ENCODE measurements at places on chromosomes 12 and 14. TPM values are rescaled to one million over a fixed set of nuclear protein-coding genes. Genes with fewer than 3 reads are reported as not detected.
A peak's percentile ranks its signal among the peaks of the same experiment; 100 is the strongest.

Gene SLC7A7
- total RNA-seq = 23.5 TPM

Gene WIF1
- not detected for total RNA-seq

DNA sequence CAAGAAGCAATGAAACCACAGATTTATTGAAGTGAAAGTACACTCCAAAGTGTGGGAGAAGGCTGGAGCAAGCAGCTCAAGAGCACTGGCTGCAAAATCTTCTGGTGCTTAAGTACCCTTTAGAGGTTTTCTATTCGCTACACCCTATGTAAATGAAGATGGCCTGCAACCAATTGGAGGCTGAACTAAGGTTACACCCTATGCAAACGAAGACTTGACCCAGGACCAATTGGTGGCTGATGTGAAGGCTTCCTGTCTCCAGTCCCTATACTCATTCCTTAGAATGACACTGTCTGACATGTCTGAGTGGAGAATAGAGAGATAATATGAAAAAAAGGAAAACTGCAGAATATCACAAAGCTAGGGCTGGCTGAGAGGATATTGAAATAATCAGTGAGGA lies 57.2 kb downstream of the ALG10B start:
- DNase-seq = no peak

DNA sequence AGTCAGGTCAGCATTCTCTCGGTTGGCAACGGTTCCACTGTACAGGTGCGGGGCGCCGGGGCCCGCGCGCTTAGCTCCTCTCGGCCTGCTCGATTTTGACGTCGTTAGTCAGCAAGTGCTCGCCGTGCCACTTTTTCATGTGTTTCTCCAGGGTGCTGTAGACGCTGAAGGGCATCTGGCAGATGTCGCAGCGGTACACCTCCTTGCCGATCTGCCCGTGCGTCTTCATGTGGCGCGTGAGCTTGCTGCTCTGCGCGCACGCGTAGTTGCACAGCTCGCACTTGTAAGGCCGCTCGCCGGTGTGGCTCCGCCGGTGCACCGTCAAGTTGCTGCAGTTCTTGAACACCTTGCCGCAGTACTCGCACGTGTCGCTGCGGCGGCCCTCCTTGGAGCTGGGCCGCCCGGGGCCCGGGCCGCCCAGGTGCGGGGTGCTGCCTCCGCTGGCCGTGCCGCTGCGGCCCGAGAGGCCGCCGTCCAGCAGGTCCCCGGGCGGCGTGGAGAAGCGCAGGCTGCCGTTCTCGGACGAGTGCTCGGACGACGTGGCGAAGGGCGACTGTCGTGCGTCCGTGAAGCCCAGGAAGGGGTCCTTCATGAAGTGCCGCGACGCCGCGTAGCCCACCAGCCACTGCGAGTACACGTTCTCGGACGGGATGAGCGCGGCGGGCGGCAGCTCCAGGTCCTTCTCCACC lies 97.8 kb downstream of the BCL11B start:
- DNase-seq = peak; percentile 44

Gene CELA1
- not detected for total RNA-seq

GRCh38 chr12:54373649-54374561 lies 9.6 kb upstream of the GPR84 start:
- no peak for DNase-seq

Gene PTCSC3
- total RNA-seq = not detected

GRCh38 chr12:14256555-14257169 lies 108.8 kb upstream of the ATF7IP start:
- peak; percentile 90 for DNase-seq

- DNase-seq = no peak
These were observed 569.9 kb downstream of the DIO2 start for GRCh38 chr14:79641371-79641770.

GRCh38 chr14:36022765-36023410 lies 153.6 kb downstream of the PTCSC3 start:
- DNase-seq = no peak

- no peak for DNase-seq
These were observed 178.1 kb upstream of the ARHGAP5 start for GRCh38 chr14:31898838-31899528.

Gene FAM90A1
- not detected for total RNA-seq

Gene NUBPL
- 9.2 TPM for total RNA-seq

GRCh38 chr12:66774929-66775328 lies 96.1 kb upstream of the GRIP1 start:
- no peak for DNase-seq

Gene KIF26A
- 2.5 TPM for total RNA-seq

DNA sequence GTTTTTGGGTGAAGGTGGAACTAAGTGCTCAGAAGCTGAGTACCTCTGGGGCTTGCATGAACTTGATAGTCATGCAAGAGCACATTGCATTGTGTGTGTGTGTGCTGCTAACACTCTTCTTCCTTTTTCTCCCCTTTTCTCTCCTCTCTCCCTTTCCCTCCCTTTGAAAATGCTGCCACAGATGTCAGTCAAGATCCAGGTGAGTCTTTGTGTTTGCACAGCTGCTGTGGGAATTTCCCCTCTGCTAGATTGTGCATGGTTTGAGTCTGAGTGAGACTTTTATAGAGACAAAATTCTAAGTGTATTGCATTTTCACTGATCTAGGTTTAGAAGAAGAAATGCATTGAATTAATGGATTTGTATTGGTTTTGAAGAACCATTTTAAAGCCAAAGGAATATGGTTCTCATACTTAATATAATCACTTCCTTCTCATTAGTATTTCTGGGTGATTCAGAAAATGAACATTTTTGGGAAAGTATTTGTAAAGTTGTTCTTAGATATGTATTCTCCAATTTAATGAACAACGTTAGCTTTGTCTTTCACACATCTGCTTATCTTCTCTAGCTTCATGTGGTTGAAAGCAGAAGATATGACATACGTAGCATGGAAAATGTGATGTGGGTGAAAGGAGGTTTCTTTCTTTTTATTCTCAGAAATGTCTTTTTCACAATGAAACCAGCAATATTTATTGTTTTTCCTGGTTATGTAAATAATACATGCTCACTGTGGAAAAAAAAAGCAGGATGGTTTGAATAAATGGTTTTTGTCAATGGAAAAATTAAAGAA lies 108.5 kb downstream of the NRXN3 start:
- no peak for DNase-seq

Gene CYP27B1
- total RNA-seq = 0.28 TPM

Gene MAPKAPK5
- total RNA-seq = 34.3 TPM

GRCh38 chr14:101371799-101372793 lies 189.2 kb upstream of the DIO3 start:
- DNase-seq = peak; percentile 84

GRCh38 chr12:123011701-123012100 lies 31.2 kb downstream of the ARL6IP4 start:
- no peak for DNase-seq

- peak; percentile 43 for DNase-seq
These were observed 1.0 kb upstream of the VRTN start for GRCh38 chr14:74347097-74347794.
